ENCODE measurements at places on chromosomes 16 and 17.

GRCh38 chr17:78289004-78289403 lies 57.6 kb downstream of the TMEM235 start:
- DNase-seq = no peak

DNA sequence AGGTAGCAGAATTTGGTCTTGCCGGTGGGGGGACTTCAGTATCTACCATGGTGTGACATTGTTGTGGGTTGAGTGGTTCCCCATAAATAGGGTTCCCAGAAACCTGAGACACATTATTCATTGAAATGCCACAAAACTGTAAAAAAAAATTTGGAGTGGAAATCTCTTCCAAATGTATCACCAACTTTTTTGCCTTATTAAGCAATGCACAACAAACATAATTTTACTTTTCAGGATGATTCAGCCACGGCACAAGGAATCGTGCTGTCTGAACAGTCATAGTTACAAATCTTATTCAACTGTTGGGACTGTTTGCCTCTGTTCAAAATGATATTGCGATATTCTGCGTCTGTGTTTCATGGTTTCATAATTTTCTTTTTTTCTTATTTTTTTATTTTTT lies 181.2 kb downstream of the NTN1 start:
- no peak for DNase-seq

DNA sequence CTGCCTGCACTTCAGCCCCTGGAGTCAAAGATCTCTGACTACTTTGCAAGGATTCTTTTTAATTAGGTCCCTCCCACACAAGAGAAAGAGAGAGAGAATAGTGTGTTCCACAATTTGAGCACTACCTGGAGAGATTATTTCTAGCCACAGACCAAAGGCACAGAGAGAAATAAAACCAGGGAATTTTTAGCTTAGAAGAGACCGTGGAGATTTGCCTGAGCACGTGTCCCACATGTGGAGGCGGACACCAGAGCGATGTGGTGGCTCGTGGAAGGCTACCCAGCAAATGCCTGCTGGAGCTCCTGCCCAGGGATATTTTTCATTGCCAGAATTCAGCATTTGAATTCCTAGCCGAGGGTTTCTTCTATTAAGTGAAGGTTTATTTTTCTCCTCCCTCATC lies 50.6 kb downstream of the MGAT5B start:
- DNase-seq = no peak

DNA sequence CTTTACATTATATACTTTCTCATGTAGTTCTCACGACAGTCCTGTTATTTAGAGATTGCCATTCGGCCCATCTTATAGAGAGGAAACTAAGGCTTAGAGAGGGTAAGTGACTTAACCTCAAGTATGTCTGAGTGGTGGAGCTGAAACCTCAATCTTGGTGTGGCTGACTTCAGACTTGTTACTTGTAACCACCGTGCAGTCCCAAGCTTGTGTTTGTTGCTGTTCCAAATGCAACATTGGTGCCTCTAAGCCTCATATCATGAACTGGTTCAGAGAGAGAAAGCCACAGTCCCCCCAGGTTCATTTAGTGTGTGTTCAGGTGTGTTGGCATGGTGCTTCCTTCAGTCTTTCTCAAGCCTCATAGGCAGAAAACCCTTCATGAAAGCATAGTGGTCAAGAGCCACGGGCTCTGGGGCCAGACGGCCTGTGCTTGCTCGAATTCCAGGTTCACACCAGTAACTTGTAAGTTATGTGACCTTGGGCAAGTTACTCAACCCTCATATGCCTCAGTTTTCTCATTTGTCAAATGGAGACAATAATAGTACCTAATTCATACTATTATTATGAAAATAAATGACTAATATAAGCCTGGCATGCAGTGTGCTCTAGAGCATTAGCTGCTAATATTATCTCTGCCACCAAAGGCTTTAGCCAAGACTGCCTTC lies 39.9 kb downstream of the CDH1 start:
- DNase-seq = no peak

- DNase-seq = no peak
Measured at GRCh38 chr17:60086818-60087591, 8.3 kb upstream of the HEATR6 start.

GRCh38 chr16:22843856-22844255 lies 29.9 kb downstream of the HS3ST2 start:
- no peak for DNase-seq
